Effector memory CD4-positive, alpha-beta T cell (primary cell): ENCODE measurements at places on chromosomes 6 and 20.

DNA sequence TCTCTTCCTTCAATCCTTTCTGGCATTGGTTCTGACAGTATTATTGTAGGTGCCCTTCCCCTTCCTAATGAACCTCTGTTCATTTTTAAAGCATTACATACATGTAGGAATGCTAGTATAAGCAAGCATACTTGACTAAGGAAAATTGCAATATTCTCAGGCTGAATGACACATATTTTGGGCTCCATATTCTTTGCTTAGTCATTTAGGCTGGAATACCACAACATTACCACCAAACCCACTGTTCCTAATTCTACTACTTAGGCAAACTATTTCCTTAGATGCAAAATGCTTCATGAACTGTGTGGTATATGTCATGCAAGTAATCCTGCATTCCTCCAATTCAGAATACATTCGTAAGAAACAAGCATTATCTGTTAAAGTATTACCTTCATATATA lies 113.9 kb downstream of the PRDM1 start:
- no peaks in the 10 kb centered on the region for H3K36me3 ChIP-seq
- H3K27ac ChIP-seq: no peak overlapping the region
- H3K4me1 ChIP-seq: peaks cover 13% of the 10 kb centered on the region
- H3K27me3 ChIP-seq: no peaks in the 10 kb centered on the region
- H3K4me3 ChIP-seq: no peak overlapping the region
- DNase-seq: no peak

DNA sequence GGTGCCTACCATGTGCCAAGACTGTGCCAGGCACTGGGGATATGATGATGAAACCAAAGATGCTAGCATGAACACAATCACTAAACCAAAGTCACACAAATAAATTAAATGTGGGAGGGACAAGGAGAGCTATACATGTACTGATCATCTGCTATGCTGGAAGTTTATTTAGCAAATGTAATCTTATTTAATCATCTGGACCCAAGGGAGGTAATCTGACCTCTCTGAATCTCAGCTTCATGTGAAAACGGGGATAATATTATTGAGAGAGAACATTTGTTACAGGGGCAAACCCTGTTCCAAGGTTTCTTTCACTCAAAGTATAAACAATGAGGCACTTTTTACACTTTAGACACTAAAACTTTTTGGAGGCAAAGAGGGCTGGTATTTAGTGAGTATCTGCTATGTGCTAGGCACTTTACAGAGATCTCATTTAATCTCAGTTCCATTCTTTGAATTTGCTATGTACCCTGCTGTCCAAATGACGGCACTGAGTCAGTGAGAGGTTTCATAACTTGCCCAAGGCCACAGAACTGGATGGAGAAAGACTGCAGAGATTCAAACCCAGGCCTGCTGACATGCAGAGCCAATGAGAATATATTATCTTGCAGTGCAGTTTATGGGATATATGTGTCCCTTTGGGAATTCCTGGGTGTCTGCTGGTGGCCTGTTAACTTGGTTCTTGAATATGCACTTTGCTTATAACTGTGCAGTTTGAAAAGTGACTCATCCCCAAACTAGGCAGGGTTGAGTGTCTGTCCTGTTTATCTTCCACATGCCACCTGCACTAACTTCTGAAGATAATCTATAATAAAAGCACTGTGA lies 3.3 kb upstream of the ASXL1 start:
- H3K27ac ChIP-seq: no peak overlapping the region
- no peak overlapping the region for H3K4me3 ChIP-seq
- no peak for DNase-seq

- H3K4me1 ChIP-seq: no peaks in the 10 kb centered on the region
- DNase-seq: no peak
- H3K36me3 ChIP-seq: no peaks in the 10 kb centered on the region
- no peak overlapping the region for H3K4me3 ChIP-seq
- no peak overlapping the region for H3K27ac ChIP-seq
Observed at GRCh38 chr6:105678516-105678915, 275.6 kb upstream of the PREP start.

- DNase-seq: no peak
- no peaks in the 10 kb centered on the region for H3K36me3 ChIP-seq
- H3K4me3 ChIP-seq: no peak overlapping the region
- H3K27ac ChIP-seq: no peak overlapping the region
Observed at GRCh38 chr20:62609279-62609720, 33.0 kb upstream of the SLCO4A1 start.

DNA sequence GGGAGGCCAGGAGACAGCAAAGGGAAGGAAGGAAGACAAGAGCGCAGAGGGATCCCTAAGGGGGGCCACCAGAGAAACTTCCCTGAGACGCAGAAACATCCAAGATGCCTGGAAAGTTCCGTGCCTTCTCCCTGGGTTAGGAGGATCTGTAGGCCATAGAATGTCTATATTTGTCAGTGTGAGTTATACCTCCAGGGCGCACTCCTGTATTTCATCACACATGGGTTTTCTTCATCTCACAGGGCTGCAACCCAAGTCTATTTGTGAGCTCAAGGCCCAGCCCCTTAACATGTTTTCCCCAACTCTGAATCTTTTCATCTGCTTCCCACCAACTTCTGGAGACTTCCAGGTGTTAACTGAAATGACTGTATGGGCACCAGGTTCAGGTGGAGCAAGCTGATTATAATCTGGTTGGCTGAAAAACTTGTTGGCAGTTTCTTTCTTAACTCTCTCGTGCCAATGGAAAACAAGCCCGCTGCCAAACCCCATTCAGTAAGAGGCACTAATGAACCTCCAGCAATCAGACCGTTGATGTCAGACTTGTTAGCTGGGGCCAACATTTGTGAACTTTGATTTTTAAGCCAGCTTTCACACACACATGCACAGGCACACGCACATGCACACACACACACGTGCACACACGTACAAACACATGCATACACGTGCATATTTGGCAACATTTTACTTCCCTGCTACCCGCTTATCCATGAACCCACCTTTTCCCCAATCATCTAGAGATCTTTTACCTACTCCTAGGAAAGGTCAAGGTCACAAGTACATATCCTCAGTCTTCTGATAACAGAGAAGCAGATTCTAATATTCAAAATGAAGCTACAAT lies 247.5 kb upstream of the GMDS start:
- H3K4me1 ChIP-seq: no peaks in the 10 kb centered on the region
- H3K27me3 ChIP-seq: no peaks in the 10 kb centered on the region
- H3K27ac ChIP-seq: no peak overlapping the region
- DNase-seq: no peak

DNA sequence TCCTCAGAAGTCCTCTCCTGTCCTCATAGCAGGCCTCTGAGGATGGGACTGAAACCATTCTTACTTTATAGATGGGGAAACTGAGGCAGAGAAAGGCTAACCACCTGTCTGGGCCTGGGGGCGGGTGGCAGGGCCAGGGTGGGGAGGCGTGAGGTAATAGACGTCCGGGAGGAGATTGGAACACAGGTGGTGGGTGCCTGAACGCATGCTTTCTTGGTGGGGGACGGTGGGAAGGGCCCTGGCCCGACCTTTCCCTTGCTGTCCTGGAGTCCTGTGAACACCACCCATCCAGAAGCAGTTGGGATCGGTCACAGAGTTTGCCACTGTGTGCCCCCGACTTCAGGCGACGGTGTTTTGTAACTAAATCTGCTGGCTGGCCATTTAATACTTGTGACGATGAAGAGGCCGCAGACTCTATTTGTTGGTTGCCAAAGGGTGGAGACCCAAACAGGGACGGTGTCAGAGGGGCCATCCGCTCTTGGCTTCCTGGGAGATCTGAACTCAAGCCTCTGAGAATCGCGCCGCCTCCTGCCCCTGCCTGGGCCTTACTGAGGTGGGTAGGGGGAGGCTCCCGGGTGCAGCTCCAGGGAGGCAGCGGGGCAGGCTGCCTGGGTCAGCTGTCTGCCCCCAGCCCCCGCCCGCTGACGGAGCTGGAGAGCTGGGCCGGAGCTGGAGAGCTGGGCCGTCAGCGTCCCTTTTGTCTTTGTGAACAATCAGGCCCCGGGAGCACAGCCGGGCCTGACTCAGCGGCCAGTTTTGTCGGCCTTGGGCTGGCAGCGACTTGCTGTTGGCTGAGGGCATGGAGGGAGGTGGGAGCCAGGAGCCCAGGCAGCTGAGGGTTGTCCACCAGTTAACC lies 4.1 kb downstream of the RBM38 start:
- H3K4me1 ChIP-seq: peaks cover 81% of the 10 kb centered on the region
- no peak overlapping the region for H3K4me3 ChIP-seq
- H3K27ac ChIP-seq: peak overlapping the region; percentile 8
- no peaks in the 10 kb centered on the region for H3K27me3 ChIP-seq
- DNase-seq: no peak
- peaks cover 49% of the 10 kb centered on the region for H3K36me3 ChIP-seq

- peak overlapping the region; percentile 90 for H3K4me3 ChIP-seq
- no peak for DNase-seq
- peaks cover 11% of the 10 kb centered on the region for H3K4me1 ChIP-seq
- peak overlapping the region; percentile 97 for H3K27ac ChIP-seq
Observed at GRCh38 chr6:30615958-30616810, 859 bp downstream of the PPP1R10 start.

GRCh38 chr6:143961886-143962878 lies 45.9 kb downstream of the PLAGL1 start:
- H3K4me3 ChIP-seq: no peak overlapping the region
- DNase-seq: no peak
- H3K36me3 ChIP-seq: no peaks in the 10 kb centered on the region
- no peaks in the 10 kb centered on the region for H3K4me1 ChIP-seq
- no peak overlapping the region for H3K27ac ChIP-seq

DNA sequence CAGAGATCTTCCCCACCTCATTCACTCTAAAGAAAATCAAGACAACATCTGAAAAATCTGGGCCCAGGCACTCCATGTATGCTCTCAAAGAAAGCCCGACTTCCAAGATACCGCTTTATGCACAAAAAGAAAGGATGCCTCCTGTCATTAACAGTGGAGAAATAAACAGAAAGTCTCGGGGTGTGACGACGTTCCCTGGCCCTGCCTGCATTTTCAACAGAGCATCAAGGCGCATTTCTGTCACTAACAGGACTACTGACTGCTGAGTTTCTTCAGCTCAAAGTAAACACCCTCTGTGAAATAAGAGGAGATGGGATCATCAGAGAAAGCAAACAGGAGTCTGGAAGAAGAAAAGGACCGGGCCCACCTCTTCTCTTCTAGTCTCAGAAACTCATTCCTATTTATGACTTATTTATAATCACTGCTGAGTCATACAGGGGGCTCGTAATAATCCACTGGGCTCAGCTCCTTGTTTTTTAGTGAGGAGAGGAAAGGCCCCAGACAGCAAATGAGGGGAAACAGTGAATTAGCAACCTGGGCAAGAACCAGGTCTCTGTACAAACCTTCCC lies 99.7 kb downstream of the ZMYND8 start:
- H3K36me3 ChIP-seq: peaks cover 63% of the 10 kb centered on the region
- no peak for DNase-seq
- no peak overlapping the region for H3K27ac ChIP-seq
- no peaks in the 10 kb centered on the region for H3K4me1 ChIP-seq

- H3K36me3 ChIP-seq: no peaks in the 10 kb centered on the region
- no peaks in the 10 kb centered on the region for H3K27me3 ChIP-seq
- no peak overlapping the region for H3K27ac ChIP-seq
- H3K4me3 ChIP-seq: no peak overlapping the region
- H3K4me1 ChIP-seq: no peaks in the 10 kb centered on the region
- DNase-seq: no peak
Observed at GRCh38 chr6:49784272-49784671, 2.8 kb downstream of the PGK2 start.

GRCh38 chr6:17707371-17707651 lies 586 bp upstream of the NUP153 start:
- H3K27me3 ChIP-seq: no peaks in the 10 kb centered on the region
- H3K36me3 ChIP-seq: no peaks in the 10 kb centered on the region
- H3K27ac ChIP-seq: peak overlapping the region; percentile 100
- H3K4me1 ChIP-seq: peaks cover 29% of the 10 kb centered on the region

GRCh38 chr6:37406726-37407341 lies 26.2 kb upstream of the CMTR1 start:
- no peak for DNase-seq
- H3K36me3 ChIP-seq: no peaks in the 10 kb centered on the region
- no peaks in the 10 kb centered on the region for H3K27me3 ChIP-seq
- H3K4me3 ChIP-seq: no peak overlapping the region
- H3K4me1 ChIP-seq: no peaks in the 10 kb centered on the region
- no peak overlapping the region for H3K27ac ChIP-seq

GRCh38 chr6:50846852-50847155 lies 28.1 kb downstream of the TFAP2B start:
- DNase-seq: no peak
- peaks cover 12% of the 10 kb centered on the region for H3K27me3 ChIP-seq
- H3K4me1 ChIP-seq: no peaks in the 10 kb centered on the region
- H3K4me3 ChIP-seq: no peak overlapping the region

GRCh38 chr6:3693831-3694230 lies 57.7 kb downstream of the PXDC1 start:
- no peak overlapping the region for H3K4me3 ChIP-seq
- peaks cover 5% of the 10 kb centered on the region for H3K27me3 ChIP-seq
- H3K27ac ChIP-seq: no peak overlapping the region
- DNase-seq: no peak
- no peaks in the 10 kb centered on the region for H3K36me3 ChIP-seq

- H3K27ac ChIP-seq: no peak overlapping the region
- H3K27me3 ChIP-seq: no peaks in the 10 kb centered on the region
- no peaks in the 10 kb centered on the region for H3K36me3 ChIP-seq
- H3K4me3 ChIP-seq: no peak overlapping the region
Observed at GRCh38 chr6:69868961-69869360, 2.6 kb downstream of the COL19A1 start.

- H3K4me3 ChIP-seq: no peak overlapping the region
- H3K4me1 ChIP-seq: no peaks in the 10 kb centered on the region
- H3K27ac ChIP-seq: no peak overlapping the region
Observed at GRCh38 chr6:10112871-10113549, 301.9 kb downstream of the TFAP2A start.

DNA sequence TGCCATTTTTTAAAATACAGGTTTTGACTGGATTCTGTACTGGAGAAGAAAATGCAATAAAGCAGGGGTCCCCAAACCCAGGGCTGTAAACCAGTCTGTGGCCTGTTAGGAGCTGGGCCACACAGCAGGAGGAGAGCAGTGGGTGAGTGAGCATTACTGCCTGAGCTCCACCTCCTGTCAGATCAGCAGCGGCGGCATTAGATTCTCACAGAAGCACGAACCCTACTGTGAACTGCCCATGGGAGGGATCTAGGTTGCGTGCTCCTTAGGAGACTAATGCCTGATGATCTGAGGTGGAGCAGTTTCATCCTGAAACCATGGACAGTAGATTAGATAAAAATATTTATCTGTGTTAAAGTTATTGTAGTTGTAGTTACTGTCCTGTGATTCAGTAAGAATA lies 21.1 kb upstream of the FBXO9 start:
- H3K4me1 ChIP-seq: peaks cover 15% of the 10 kb centered on the region
- peaks cover 24% of the 10 kb centered on the region for H3K36me3 ChIP-seq
- no peaks in the 10 kb centered on the region for H3K27me3 ChIP-seq
- no peak for DNase-seq
- H3K4me3 ChIP-seq: no peak overlapping the region

- H3K4me3 ChIP-seq: no peak overlapping the region
- H3K36me3 ChIP-seq: no peaks in the 10 kb centered on the region
- H3K27me3 ChIP-seq: no peaks in the 10 kb centered on the region
Observed at GRCh38 chr6:10453596-10453995, 38.7 kb upstream of the TFAP2A start.

DNA sequence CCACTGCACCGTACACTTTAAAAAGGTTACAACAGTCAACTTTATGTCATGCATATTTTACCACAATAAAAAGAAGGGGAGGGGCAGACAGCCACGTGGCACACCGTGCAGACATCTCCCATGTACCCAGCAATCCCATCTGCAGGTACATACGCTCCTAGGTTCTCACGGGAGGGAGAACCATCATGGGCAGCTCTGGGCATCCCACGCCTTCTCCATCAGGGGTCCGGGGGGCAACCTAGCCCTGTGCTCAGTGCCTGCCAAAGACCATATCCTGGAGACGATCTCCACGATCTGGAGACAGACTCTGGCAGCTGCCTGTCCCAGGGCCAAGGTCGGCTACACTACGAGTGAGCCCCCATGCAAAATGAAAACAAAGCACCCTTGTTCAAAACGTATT lies 2.5 kb upstream of the BNIP5 start:
- DNase-seq: no peak
- no peak overlapping the region for H3K27ac ChIP-seq
- H3K36me3 ChIP-seq: no peaks in the 10 kb centered on the region
- H3K27me3 ChIP-seq: no peaks in the 10 kb centered on the region
